EL (cell line): ENCODE measurements at places on chromosomes 2 and 18.

- DNase-seq, result peak; percentile 6
Measured at GRCh38 chr2:155815851-155816250, 516.7 kb downstream of the NR4A2 start.

- DNase-seq, result no peak
Measured at GRCh38 chr2:16948053-16948452, 282.4 kb upstream of the CYRIA start.

DNA sequence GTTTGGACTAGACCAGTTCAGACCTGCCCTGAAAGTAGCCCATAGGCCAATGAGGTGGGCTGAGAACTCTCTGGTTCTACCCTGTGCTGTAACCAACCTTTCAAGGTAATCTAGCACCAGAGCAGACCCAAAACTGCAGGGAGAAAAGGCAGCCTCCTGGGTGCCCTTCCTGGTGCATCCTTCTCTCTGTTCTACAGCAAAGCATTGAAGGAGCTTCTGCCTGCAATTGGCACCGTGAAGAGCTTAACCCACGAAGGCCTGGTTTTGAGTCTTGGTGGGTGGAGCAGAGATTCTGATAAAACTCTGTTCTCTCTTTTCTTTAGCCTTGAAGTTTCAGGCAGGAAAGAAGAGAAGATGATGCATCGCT is 55.5 kb downstream of the LIPG start:
- DNase-seq, result no peak

DNA sequence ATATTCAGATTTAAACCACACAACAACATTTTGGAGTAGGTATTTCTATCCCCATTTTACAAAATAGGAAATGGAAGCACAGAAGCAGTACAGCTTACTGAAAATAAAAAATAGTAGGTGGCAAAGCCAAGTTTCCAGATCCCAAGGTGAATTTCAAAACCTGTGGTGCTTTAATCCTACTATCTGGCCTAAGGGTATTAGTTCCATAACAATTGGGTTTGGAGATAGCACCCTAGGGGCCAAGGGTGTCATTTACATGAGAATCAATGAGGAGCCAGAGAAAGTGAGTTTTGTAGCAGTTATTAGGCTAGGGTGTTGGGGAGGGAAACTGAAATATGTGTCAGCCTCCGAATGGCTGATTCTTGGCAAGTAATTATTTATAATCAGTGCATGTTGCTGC is 24.9 kb downstream of the OSBPL6 start:
- DNase-seq, result no peak

- no peak for DNase-seq
Measured at GRCh38 chr2:62231541-62231940, 35.6 kb downstream of the B3GNT2 start.

- no peak for DNase-seq
Measured at GRCh38 chr2:16635791-16636699, 29.6 kb downstream of the CYRIA start.
